T-helper 17 cell (primary cell): ENCODE measurements at places on chromosomes 6 and 20.

DNA sequence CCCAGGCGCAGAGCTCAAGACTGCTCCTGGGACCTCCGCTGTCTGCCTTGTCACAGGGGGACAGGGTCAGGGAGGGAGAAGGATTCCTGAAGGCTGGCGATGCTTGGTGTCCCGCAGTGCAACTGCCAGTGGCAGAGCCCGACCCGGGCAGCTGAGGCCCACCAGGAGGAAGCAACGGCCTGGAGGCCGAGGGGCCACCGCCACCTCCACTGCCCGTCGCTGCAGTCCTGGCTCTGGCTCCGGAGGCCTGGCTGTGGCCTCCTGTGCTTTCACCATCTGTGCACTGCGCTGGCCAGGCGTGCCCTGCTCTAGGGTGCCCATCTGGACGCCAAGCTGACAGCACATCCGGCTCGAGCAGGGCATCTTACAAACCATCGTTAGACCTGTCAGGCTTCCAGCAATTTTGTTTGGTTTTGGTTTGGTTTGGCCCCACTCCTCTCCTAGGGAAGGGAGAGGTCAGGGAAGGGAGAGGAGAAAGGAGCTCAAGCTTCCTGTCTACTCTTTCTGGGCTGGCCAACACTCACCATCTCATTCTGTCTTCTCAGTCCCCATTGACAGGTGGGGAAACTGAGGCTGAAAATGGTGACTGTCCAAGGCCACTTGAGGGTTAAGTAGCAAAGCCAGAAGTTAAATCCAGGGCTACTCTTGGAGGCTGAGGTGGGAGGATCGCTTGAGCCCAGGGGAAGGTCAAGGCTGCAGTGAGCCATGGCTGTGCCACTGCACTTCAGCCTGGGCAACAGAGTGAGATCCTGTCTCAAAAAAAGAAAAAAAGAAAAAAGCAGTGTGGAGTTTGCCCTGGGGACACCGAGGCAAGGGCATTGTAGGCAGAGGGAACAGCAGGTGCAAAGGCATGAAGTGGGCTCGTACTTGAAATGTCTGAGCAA lies 37.7 kb upstream of the NOL4L start:
- DNase-seq, result no peak

DNA sequence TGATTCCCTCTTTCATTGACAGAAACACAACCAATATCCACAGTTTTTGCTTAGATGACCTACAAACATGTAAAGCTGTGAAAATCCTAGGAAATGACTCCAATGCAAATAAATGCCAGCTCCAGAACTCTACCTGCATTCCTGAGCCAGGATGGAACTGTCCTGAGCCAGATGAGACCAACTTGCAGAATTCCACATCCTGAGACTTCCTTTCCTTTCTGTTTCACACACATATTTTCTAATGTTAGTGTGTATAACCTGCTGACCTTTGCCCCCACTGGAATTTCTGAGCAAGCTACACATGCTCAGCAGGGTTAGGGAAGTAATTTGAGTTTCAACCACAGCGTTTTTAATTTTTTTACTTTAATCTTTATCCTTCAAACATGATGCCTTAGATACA lies 69.6 kb upstream of the ADGRF1 start:
- DNase-seq, result no peak

- no peak for DNase-seq
Measured at GRCh38 chr6:118931436-118931835, 3.5 kb downstream of the MCM9 start.

DNA sequence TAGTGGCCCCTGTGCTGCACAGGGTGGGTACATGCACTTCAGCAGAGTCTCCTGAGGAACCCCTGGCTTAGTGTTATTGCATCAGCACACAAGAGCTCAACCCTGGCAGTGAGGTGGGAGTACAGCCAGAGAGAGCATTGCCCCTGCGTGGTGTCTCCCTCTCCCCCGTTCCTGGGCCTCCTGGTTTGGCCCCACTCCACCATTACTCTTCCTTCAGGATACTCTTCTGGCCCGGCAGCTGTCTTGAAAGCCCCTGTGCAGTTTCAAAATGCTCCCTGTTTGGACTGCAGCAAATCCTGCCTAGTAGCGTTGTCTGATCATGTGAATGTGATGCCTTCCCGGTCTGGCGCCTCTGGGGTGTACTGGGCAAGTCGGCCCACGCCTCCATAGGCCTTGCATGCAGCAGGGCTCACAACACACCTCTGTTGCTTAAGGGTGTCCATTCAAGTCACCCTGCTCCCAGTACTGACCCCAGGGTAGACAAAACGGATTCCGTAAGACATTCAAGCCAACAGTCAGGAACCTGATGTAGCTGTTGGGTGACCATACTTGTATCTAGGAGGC lies 32.1 kb downstream of the TXNDC5 start:
- no peak for DNase-seq

DNA sequence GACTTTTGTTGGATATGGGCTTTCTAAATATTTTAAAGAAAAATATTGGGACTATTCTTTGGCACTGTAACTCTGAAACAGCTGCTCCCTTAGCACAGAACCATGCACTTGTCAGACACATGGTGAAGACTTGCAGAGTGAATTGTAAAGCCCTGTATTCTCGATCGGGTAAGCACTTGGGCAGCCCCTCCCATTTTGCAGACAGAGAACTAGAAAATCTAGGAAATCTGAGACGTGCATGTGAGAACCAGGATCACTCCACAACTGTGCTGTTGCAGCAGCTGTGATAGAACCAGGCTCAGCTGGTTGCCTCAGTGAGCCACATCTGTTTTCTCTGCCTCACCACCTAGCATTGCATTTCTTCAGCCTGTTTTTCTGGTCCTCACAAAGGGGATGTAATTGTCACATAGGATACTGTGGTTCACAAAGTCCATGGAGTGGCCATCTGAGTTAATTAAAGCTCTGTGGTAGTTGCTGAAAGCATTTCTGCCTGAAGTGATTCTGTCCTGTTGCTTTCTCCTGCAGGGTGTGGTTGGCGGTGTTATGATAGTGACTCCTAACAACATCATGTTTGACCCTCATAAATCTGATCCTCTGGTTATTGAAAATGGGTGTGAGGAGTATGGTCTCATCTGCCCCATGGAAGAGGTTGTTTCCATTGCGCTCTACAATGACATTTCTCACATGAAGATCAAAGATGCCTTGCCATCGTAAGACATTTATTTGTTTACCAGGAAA lies 71.8 kb upstream of the HINT3 start:
- DNase-seq, result no peak

DNA sequence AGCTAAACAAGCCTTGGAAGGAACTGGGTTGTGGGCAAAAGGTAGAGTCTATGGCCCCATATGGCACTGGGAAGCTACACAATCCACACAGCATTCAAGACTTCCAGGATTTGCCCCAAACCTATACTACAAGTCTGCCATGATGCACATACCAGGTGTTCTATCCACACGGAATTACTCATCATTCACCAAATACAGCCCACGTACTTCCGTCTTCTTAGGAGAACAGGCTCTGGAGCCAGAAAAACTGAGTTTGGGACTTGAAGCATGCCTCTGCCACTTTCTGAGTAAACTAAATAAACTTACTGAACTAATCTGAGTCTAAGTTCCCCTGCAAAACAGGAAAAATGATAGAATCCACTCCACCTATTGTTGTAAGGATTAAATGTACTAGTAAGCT lies 28.6 kb downstream of the RIMS4 start:
- DNase-seq, result no peak

- DNase-seq, result no peak
Measured at GRCh38 chr6:135817035-135817434, 34.5 kb upstream of the PDE7B start.

- DNase-seq, result no peak
Measured at GRCh38 chr6:53029257-53029656, 34.2 kb upstream of the GSTA4 start.

GRCh38 chr6:44575644-44576043 lies 188.1 kb downstream of the CDC5L start:
- DNase-seq, result no peak

- peak; percentile 29 for DNase-seq
Measured at GRCh38 chr6:31356216-31356945, 598 bp downstream of the HLA-B start.

DNA sequence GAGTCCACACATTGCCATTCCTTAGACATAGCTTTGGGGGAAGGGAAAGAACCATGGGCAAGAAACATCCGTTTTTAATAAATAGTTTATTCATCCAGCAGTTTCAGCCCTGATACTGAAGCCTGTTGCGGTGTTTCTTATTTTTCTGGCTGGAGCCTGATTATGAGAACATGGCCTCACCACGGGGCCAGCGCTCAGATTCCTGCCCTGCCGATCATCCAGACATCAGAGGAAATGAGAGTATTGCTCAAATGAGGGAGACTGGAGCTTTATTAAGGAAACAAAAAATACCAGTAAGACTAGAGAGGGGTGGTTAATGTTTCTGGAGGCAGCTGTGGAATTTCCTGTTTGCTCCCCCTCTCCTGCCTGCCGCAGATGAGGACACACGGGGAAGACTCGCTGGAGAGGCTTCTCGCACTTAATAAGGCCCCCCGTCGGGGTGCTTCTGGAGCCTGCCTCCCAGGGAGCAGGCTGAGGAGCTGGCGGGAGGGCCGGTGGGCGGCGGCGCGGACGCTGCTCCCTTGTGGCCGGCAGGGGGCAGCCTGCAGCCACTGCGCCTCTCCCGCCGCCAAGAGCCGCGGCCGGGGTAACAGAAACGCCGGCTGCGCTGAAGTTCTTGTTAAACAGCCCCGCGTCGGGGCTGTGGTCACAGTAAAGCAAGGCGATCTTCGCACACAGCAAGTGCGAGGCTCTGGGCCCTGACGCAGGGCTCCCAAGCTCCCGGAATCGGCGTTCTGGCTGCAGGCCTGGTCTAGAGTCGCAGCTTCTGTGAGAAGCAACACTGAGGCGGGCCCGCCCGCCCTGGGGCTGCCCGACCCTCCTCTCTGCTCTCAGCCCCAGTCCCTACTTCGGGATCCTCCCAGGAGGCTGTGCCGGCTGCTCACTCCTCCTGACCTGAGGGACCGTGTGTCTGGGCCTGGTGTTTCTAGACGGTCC lies 17.5 kb downstream of the LEMD2 start:
- peak; percentile 61 for DNase-seq

GRCh38 chr20:43723186-43723585 lies 3.6 kb downstream of the GTSF1L start:
- DNase-seq, result no peak

GRCh38 chr20:23588434-23589403 lies 17.0 kb downstream of the CST9 start:
- DNase-seq, result no peak

DNA sequence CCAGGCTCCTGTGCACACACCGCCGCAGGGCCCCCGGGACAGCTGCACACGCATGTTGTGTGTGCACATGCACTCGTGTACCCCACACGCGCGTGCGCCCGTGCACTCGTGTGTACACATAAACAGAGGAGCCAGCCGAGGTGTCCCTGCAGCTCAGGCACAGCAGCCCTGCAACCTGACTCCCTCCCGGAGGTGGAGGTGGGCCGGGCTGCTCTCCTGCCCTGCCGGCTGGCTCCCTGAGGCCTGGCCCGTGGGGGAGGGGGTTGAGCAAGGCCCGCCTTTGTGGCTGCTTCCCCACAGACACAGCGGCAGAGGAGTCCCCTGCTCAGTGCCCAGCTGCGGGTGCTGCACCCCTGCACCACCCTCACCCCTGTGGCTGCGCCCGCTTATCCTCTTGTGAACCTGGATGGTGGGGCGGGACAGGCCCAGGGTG lies 624 bp downstream of the RBBP8NL start:
- no peak for DNase-seq

- DNase-seq, result no peak
Measured at GRCh38 chr6:158500016-158500735, 59.7 kb upstream of the TMEM181 start.

DNA sequence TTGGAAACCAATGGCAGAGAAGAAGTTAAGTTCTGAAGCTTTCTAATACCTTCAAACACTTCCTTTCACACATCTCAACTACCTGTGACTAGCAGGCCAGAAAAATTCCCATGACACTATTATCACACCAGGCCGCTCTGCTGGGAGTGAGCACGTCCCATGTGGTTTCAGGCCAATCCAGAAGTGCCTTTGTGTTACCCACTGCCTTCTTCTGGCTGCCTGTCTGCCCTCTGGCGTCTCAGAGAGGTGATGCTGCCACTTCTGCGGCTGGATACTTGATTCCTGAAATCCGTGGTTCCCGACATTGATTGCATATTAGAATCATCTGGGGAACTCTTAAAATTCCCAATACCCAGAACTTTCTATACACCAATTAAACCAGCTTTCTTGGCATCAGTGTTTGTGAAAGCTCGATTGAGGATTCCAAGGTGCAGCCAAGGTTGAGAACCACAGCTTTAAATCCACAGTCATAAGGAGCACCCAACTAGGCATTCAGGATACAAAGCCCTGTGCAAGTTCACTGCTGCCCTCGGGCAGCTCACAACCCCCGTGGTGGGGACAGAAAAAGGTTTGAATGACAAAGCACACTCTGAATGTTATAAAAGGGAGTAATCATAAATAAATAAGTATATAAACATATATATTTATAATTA lies 65.6 kb downstream of the STMND1 start:
- no peak for DNase-seq

- DNase-seq, result no peak
Measured at GRCh38 chr6:101352316-101352715, 41.2 kb upstream of the GRIK2 start.

DNA sequence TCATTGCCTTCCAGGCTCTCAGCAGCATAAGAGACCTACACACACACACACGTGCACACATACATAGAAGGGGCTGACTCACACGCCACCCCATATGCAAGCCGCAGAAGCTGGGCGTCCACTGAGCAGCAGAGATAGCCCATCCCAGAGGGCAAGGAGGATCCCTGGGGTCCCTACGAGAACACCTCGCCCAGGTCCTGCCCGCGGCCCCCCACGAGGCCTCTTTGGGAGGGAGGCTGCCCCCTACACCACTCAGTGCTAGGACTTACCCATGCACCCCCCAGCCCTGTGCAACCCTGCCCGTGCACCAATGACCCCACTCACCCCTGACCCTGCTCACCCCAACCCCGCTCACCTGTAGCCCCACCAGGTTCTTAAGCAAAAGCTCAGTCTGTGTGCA lies 20.6 kb upstream of the NTSR1 start:
- DNase-seq, result no peak
